Nucleus accumbens (tissue), 56 donors: ENCODE measurements at places on chromosomes 12 and 14.

GRCh38 chr12:65860600-65860999, 36.3 kb downstream of the HMGA2 start:
- no peak for DNase-seq

- DNase-seq = no peak
Measured at GRCh38 chr12:3381059-3382047, 109.7 kb upstream of the PRMT8 start.

- DNase-seq = no peak
Measured at GRCh38 chr12:28209782-28210181, 19.5 kb downstream of the CCDC91 start.

GRCh38 chr12:132188916-132189325, 44.7 kb downstream of the NOC4L start:
- DNase-seq = no peak

DNA sequence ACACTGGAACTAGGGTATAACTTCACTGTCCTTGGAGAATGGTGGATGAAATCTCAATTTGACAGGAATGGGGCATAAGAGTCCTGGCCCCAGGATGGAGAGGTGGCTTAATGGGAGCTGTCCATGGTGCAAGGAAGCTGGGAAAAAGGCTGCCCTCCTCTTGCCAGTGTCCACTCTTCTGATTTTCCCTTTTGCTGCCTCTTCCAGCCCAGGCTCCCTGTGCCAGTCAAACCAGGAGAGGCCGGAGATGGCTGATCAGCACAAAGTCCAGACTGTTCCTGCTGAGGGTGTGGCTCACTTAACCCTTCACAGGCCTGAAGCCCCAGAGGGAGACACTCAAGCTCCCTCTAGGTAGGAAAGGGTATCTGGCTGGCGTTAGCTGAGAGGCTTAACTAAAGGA, at the start of gene MYO1A:
Gene MYO1A (minus strand): TSS at position 240 of the 400 bp plus-strand sequence. CDS start 1,806 bp downstream, outside the sequence.
- no peak for DNase-seq

DNA sequence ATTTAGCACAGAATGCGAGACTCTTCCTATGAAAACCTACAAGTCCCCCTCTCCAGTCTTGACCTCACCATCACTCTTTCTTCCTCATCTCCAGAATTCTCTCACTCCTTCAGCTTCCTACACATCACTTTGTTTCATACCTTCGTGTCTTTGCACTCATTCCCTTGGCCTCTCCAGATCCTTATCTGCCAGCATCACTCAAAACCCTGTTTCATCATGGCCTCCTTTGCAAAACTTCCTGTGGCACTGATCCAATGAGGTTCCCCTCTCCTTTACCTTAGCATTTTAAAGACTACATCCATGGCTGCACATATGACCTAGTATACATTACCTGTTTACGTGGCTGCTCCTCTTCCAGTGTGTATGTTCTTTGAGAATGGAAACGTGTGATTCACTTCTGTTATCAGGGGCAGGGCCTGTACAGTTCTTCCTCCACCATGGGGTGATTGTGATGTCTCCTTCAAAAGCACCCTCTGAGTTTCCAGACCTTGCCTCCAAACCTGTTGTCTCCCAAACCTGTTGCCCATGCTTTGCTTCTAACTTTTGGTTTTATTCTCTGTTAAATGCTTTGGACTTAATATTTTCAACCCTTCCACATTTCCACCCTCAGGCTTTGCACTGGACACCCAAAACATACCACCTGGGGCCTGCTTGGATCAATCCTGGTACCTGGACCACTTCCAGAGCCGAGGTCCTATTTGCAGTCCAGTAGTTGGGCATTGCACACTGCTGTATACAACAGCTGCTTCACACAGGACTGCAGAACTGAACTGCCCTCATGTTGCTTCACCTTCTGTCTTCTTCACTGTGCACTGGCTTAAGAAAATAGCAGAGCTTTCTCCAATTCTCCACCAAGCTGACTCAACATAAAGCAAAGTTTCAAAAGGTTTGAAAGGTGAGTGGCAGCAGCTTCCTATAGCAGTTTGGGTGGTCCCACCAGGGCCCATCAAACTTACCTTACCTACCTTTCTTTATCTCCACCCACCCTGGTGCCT, 131.7 kb downstream of the LLPH start:
- DNase-seq = no peak

DNA sequence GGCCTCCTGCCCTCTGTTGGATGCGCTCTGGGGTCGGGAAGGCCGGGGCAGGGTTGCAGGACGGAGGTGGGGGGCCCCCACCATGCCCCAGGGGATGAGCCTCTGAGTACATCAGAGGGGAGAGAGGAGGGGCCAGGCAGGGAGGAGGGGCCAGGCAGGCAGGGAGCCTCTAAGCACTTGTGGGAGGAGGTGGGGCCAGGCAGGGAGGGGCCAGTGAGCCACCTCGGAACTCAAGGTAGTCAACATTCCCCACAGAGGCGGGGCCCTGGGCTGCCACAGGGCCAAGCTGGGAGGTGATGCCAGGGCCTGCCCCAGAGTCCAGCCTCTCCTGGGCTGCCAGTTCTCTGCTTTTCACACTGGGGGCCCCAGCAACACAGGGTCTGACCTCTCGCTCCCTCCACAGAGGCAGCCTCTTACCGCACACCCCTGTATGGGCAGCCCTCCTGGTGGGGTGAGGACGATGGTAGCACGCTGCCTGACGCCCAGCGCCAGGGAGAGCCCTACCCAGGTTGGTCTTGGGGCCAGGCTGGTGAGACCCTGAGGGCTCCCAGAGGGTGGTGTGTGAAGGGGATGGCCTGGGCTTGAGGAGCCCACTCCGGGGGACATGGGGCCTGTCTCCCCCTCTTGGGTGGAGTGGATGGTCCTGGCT, 17.4 kb downstream of the CEP170B start:
- no peak for DNase-seq

GRCh38 chr14:41806366-41806975, 199.8 kb downstream of the LRFN5 start:
- DNase-seq = no peak

DNA sequence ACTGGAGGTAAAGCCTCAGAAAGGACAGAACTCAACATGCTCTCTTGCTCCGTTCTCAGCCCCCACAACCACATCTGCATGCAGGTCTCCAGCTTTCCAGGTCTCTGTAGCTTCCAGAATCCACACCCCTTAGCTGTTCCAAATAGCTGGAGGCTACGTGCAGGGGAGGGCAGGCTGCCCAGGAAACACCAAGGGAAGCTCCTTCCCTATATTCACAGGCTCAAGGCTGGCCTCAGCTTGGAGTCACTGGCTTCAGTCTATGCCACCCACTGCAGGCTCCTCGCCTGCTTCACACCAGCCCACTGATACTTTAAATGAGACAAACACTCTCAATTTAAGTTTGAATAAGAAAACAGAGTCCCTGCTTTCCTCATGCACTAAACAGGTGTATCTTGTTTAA, 73.3 kb downstream of the ASCL4 start:
- DNase-seq = no peak

DNA sequence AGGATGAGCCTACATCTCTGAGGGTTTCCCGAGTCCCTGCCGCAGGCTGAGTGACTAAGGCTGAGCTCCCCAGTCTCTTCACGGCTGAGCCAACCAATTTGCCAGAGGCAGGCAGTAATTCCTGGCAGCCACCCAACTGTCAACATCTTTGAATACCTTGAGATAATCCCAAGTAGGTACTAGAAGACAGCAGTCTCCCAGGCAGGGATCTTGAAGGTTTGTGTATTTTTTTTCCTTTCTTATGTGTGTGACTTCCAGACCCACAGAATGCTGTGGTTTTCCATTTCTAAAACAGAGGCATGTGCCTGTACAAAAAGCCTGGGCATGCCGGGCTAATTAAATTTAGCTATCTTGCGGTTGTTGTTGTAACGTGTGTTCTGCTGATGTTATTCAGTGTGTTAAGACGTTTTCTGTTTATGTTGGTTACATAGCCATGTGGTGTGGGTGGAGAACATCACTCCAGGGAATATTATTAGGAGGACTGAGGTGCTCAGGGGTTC, 155.5 kb downstream of the ANO2 start:
- no peak for DNase-seq

GRCh38 chr12:104288635-104289274, 14.8 kb upstream of the EID3 start:
- DNase-seq = peak; percentile 85

DNA sequence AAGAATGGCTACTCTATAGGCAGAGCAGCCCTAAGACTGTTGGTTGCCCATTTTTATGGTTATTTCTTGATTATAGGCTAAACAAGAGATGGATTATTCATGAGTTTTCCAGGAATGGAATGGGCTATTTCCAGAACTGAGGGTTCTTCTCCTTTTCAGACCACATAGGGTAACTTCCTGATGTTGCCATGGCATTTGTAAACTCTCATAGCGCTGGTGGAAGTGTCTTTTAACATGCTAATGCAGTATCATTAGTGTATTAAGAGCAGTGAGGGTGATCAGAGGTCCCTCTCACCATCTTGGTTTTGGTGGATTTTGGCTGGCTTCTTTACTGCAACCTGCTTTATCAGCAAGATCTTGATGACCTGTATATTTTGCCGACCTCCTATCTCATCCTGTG, 904.6 kb upstream of the FBXO33 start:
- DNase-seq = no peak

DNA sequence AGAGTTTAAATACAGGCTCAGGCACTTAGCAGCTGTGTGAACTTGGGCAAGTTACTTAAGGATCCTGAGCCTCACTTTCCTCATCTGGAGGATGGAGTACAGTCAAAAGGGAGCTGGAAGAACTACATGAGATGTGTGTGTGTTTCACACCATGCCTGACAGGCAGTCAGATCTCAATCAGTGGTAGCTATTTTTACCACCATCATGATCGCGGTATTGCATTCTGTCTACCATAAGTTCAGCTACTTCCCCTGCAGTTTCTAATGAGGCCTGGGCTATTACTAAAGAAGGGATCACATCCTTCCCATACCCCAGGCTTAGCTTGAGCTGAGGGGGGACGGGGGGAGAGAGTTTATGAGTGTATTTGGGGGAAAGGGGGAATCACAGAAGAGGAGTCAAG, 7.0 kb downstream of the AQP6 start:
- no peak for DNase-seq

GRCh38 chr14:38944691-38945090, 158.3 kb downstream of the SEC23A start:
- peak; percentile 27 for DNase-seq

DNA sequence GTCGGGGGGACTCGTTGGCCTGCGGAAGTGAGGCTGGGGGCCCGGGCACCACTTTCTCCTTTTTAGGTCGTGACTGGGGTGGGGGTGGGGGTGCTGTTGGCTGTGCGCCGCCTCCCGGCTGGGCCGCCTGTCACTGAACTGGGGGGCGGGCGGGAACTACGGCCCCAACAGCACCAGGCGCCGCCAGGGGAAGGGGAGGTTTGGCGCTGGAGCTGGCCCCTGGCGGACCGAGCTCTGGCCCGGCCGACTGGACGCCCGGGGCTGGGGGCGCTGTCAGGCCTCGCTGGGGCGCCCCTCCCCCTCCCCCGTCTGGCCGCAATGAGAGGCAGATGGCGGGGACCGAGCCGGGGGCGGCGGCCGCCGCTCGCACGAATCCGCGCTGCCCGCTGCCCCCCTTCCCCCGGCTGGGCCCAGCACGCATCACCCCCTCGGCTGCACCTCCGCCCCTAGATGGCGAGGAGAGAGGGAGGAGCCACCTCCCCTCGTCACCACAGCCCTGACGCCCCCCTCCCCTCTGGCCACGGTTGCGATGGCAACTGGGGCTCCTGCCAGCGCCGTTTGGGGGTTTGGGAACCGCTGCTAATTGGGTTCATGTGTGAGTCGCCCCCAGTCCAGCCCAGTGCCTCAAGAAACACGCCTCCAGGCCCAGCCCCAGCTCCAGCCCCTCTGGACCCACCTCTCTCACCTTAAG, 723 bp downstream of the NFATC4 start:
- DNase-seq = peak; percentile 64

DNA sequence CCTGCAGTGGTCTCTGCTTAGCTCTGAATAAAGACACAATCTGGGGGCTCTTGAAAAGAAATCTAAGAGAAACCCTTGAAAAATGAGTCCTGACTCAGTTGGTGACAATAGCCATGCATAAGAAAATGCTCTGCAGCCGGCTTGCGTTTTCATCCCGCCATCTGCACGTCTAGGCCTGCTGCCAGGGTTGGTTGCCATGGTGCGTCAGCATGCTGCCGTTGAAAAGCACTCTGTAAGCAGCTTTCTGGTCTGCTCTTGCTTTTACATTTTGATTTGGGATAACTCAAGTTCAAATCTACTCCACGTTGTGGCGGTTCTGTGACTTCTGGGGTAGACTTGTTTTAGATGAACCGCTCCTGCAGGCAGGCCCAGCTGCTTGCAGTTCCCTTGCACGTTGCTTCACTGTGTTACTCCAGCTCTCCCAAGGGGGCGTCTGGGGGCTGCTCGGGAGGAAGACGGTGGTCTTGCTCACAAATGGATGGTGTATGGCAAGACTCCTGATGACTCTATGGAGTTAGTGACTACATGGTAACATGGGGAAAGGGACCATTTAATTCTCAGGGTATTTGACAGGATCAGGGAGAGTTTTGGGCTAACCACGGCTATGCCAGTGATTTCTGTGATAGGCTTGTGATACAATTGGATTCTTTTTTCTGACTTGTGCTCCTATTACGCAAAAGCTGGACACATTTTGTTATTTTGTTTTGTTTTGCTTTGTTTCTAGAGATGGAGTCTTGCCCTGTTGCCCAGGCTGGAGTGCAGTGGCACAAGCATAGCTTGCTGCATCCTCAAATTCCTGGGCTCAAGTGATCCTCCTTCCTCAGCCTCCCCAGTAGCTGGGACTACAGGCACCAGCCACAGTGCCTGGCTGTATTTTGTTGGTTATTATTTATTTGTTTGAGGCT, 15.8 kb downstream of the WNT5B start:
- DNase-seq = peak; percentile 34

- no peak for DNase-seq
Measured at GRCh38 chr12:48044396-48044795, 40.1 kb upstream of the COL2A1 start.

DNA sequence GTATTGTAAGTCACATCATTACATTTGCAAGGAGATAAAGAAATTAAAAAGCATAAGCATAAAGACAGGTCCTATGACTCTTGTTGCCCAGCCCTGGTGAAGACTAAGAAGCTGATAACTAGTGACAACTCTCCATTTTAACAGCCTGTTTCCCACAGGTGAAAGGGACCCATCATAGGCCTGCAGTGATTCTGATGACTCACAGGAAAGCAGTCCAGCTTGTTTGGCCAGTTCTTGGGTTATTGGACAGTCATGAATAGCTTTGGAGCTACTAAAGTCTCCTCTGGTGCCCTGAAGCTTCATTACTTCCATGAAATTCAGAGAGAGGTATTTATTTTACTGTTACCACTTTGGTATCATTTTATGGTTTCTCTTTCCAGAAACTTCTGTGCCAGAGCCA, 55.5 kb upstream of the DYRK2 start:
- no peak for DNase-seq
